ENCODE measurements at places on chromosomes 3 and 15.

DNA sequence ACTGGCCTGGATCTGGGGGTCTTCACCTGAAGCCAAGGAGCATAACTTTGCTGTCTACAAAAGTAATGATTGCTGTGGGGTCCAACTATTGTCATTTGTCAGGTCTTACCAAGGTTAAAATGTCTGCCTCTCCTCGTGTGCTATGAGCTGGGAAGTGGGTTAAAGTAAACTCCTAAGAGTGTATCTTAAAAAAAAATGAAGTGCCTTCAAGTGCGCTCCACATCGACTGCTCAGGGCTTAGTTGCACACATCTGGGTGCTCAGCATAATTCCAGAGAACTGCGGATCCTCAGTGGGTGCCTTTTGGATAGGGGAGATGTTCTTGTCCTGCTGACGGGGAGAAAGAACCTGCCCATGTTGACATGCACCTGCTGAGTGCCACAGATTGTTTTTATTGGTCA, 40.9 kb downstream of the EFCAB12 start:
- DNase-seq, result no peak

DNA sequence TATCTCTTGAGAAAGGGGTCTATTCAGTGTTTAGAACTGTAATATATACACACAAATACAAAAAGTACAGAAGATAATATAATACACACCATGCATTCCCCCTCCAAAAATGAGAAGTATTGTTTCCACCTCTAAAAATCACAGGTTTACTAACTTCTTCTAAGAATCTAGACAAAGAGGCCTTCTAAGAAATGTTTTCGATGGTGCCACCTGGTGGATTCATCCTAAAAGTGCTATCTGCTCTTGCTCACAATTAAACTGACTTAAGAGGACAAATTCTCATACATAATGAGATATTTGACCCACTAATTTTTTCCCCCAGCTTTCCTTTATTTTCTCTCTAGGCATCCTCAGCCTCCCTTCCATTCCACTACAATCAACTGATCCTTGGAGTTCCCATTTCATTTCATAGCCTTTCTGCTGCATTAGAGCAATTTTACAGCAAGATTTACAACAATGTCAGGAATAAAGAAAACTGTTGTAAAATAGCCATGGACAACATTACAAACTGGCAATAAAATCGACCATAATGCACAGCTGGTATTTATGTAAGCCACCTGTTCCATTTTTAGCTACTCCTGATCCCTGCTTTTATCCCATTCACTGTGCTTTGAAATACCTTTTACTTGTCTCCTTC, 124.6 kb downstream of the ARRDC4 start:
- DNase-seq, result peak; percentile 55

GRCh38 chr15:49421991-49422390, 1.1 kb upstream of the FGF7 start:
- peak; percentile 45 for DNase-seq

DNA sequence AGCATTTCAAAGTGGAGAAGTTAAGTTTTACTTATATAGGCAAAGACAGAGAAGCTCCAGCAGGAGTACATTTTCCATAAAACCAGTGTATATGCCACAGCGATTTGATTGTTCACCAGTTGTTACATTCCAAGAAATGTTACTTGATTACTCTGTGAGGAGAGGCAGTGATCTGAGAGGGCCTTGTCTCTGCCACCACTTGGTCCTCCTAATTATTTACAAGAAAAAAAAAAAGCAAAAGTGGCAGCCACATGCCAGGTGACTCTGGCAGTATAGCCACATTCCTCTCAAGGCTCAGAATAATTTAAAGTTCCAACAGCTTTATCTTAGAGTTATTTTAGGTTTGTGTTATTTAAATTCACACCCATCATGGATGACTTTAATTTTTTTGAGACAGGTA, 1077.8 kb downstream of the ZPLD1 start:
- no peak for DNase-seq

- no peak for DNase-seq
Observed at GRCh38 chr3:86737517-86737916, 253.4 kb downstream of the VGLL3 start.

GRCh38 chr3:167854846-167855245, 119.3 kb downstream of the SERPINI1 start:
- no peak for DNase-seq

GRCh38 chr3:162512488-162512887, 1015.9 kb downstream of the OTOL1 start:
- DNase-seq, result no peak

GRCh38 chr3:142965581-142965980, 2.1 kb upstream of the PAQR9 start:
- no peak for DNase-seq

- peak; percentile 31 for DNase-seq
Observed at GRCh38 chr3:186613637-186614265, 891 bp downstream of the AHSG start.

GRCh38 chr15:100242989-100243388, 98.8 kb downstream of the ADAMTS17 start:
- DNase-seq, result no peak

DNA sequence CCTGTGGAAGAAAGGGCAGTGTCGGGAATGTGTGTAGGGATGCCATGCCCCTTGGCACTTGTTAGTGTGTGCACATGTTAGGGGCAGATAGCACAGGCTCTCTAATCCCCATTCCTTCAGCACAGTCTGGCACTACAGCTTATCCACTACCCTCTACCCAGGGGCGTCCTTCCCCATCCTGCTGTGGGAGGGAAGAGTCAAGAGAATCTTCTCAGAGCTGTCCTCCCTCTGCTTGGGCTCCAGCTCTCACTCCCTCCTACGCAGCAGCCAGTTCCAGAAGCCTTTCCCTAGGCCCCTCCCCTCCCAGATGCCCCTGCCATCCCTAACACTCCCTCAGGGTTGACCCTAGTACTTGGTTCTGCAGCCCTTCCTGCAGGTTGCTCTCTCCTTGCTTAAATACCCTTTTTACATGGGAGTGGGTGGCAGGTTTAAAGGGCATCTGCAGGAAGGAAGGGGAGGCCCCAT, 815 bp upstream of the GRM2 start:
- DNase-seq, result no peak

GRCh38 chr3:4294616-4295327, 8.4 kb upstream of the SETMAR start:
- no peak for DNase-seq

- peak; percentile 68 for DNase-seq
Observed at GRCh38 chr15:69973102-69973714, 124.5 kb downstream of the TLE3 start.
